ENCODE measurements at places on chromosomes 4 and X. TPM values are rescaled to one million over a fixed set of nuclear protein-coding genes. Genes with fewer than 3 reads are reported as not detected.

GRCh38 chr4:41510179-41510578, 27.8 kb upstream of the LIMCH1 start:
- no peak for DNase-seq

DNA sequence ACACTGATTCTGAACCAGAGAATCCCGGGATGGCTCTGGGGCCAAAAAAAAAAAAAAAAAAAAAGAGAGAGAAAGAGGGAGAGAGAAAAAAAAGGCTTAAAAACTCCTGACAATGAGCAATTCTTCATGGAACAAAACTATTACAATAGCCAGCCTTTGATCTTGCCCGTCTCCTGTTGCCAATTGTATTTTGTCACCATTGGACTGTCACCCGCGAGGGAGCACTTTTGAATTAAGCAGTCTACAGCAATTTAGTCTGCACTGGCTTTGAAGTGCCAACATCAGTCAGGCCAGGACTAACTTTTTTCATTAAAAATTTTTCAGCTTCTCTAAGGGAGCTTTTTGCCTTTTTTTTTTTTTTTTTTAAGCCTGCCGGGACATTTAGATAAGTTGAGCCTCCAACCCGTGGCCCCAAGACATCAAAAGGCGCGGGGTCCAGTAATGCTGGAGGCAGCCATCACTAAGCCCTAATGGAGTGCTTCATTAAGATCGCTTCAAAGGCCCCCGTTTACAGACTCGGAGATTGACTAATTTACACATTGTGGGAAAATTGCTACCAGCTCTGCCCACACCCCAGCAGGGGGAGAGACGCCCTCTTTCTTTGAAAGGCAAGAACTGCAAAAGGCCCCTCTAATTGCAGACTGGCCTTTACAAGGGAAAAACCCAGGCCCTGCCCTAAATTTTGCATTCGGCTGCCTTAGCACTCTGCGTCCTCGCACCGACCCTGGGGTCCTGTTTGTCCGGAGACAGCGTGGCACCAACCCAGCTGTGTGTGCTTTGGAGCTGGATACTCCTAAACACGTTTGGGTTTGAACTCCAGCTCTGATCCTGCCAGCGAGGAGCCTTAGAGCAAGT, 98.1 kb upstream of the MSX1 start:
- DNase-seq, result no peak

- no peak for DNase-seq
Observed at GRCh38 chrX:15158736-15159406, 111.0 kb downstream of the ASB9 start.

GRCh38 chrX:10557166-10557565, 63.2 kb downstream of the MID1 start:
- no peak for DNase-seq

DNA sequence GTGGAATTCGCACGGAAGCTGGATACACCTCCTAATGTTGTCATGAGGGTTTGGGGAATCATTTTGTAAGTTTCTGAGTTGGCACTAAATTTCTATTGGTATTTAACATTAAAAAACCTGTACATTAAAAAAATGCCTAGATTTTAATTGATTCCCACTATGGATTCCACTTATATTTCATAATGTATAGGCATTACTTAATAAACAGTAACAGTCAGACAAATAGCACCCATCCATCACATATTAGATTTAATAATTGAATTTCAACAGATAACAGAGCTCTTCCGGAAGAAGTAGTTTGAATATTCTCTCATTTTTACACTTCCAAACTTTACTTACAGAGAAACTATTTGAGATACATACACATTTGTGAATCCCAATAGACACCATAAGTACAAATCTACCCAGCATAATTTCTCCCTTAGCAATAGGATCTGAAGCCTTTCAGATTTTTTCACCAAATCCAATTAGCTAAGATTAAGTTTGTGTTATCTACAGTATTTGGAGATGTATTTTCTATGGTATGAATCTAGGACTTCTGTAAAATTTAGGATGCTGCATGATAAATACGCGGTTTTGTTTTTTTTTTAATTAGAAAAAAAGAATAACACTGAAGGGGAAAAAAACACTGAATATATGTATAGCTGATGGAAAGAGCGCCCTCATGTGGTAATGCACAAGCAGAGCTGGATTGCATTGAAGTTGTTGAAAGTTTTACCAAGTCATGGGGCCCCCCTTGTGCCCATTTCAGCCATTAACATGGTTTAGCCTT, 12.2 kb upstream of the ODAM start:
- DNase-seq, result no peak

TMPRSS11D gene
- not detected for total RNA-seq

MYL5 gene
- total RNA-seq, result 46.0 TPM

ARHGAP36 gene
- total RNA-seq, result not detected
